NCI-H2029 treated with DMSO at 0.1 percent for 48 hours (cell line): ENCODE measurements at places on chromosomes 6 and 20.

- DNase-seq: no peak
Observed at GRCh38 chr6:129865013-129865412, 3.9 kb upstream of the TMEM244 start.

DNA sequence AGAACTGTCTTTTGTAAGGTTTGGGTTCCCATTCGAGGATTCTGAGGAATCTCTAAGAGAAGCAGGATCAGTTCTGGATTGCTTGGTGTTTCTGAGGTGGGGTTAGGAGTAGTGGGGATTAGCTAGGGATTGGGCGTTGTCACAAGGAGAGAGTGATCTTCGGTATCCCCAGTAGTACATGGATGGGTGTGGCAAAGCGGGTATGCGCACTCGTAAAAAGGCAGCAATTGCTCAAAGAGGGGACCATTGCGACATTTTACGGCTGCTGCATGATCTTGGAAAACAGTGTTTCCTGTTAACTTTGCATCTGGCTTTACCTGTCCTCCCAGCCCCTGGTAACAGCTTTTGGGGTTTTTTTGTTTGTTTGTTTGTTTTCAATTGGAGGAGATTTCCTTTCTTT, 9.7 kb upstream of the ZSCAN9 start:
- DNase-seq: no peak

DNA sequence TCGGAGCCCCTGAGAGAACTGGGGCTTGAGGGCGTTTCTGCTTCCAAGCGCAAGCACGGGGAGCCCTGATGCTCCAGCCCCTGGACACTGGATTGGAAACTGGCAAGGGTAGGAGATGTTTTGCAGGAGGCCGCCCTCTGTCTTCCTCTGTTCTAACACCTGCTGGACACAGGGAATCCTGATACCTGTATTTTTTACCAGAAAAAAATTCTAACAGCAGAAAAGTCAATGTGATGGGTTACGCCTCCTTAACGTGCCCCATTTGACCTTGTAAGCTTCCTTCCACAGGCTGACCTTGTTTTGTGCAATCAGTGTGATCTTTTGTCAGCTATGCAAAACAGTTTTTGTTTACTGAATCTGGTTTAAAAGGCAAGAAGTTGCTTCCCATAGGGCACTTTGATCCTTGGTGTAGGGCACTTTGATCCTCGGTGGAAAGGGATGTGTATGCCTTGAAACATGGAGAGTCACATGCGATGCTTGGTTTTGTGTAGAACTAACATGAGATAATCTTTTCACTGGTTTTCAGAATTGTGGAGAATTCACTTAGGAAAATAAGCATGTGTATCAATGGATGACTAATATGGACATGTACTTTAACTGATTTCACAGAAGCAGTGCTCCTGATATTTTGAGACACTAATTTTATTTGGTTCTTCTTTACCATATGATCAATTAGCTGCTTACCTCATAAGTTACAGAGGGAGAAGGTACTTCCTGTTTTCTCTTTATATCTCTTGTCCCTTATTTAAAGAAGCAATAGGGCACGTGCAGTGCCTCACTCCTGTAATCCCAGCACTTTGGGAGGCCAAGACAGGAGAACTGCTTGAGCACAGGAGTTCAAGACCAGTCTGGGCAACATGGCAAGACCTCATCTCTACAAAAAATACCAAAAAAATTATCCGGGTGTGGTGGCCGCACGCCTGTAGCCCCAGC, 59.9 kb upstream of the MAP3K4 start:
- no peak for DNase-seq

DNA sequence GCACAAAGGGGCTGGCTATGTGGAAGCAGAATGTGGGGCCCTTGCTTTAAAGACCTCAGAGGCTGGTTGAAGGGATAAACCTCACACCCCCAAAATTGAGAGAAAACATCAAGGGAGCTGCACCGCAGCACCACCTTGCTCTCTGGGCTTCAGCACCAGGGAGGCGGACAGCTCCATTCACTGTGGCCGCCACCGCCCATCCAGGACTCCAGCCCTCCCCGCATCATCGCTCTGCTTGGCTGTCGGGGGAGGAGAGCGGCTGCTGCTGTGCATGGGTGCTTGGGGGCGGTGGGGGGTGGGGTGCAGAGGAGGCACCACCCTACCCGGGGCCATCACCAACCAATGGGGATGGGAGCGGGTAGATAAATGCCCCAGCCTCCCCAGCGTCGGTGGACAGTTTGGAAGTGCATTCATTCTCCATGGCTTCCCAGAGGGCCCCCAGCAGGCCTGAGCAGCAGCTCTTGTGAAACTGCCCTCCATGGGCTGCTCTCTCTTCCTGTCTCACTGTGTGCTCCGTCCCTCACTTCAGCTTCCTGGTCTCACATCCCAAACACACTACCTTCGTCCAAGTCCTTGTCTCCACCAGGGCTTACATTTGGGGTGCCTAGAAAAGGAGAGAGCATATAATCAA, 75.7 kb upstream of the BHLHE23 start:
- DNase-seq: no peak

DNA sequence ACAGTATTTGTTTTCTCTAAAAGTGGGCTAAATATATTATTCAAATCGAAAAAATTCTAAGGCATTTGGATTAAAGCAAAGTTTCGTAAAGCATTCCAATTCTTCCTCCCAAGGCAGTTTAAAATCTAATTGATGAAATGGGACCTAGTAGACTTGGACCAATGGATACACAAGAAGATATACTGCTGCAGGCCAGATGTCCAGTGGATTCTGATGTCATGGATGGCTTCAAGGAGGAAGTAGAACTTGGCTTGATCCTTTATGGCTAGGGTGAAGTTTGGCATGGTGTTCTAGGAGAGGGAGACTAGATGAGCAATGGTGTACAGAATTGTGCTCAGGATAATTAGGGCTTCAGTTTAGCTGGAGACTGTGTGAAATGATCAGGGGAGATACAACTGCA, 559.5 kb upstream of the MMS22L start:
- no peak for DNase-seq

GRCh38 chr6:133645966-133646740, 242.8 kb upstream of the TCF21 start:
- DNase-seq: no peak

DNA sequence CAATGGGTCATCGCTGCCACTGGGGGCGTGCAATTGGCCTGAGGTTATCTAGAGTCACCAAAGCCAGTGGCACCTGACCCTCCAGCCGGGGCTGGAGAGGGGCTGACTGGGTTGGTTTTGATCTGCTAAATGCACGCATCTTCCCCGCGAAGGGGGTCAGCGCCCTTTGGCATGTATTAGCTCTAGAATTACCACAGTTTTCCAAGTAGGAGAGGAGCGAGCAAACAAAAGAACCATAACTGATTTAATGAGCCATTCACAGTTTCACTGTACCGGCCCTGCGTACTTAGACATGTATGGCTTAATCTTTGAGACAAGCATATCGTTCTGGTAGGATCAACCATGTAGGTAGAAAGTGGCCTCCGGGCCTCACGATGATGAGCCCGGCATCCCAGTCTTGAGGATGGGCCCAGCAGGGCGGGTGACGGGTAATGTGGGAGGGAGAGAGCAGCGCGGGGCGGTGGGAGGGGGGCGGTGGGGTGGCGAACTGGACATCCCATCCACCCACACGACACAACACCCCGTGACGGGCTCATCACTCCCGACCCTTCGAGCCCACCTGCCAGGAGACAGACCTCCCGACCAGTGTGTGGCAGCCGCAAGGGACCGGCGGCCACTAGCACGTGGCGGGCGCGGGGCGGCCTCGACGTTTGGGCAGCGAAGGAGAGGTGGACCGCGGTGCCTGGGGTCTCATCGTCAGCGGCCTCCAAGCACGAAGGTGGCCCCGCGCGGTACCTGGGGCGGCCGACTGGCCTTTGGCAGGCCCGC, 1957.5 kb upstream of the DEFB115 start:
- DNase-seq: no peak

DNA sequence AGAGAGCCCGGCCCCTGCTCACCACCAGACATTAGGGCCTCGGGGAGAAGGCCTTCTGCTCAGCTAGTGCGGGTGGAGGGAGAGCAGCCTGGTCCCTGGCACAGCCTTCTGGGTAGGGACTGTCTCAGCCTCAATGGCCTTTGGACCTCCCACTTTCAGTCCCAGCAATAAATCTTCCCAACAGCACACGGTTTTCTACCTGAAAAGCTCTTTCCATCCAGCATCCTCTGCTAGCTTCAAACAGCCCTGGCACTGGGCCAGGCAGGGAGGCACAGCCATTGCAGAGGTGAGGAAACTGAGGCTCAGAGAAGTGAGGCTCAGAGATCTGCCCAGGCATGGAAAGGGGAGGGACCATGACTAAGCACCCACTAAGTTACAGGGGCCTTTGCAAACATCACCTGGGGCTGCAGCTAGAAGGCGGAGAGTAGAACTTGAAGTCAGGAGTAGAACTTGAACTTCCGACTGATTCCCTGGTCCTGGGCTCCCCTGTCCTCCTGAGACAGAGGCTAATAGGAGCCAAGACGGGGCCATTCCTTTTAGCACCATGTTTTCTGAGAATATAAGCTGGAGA, 43.9 kb upstream of the NOL4L start:
- DNase-seq: no peak

DNA sequence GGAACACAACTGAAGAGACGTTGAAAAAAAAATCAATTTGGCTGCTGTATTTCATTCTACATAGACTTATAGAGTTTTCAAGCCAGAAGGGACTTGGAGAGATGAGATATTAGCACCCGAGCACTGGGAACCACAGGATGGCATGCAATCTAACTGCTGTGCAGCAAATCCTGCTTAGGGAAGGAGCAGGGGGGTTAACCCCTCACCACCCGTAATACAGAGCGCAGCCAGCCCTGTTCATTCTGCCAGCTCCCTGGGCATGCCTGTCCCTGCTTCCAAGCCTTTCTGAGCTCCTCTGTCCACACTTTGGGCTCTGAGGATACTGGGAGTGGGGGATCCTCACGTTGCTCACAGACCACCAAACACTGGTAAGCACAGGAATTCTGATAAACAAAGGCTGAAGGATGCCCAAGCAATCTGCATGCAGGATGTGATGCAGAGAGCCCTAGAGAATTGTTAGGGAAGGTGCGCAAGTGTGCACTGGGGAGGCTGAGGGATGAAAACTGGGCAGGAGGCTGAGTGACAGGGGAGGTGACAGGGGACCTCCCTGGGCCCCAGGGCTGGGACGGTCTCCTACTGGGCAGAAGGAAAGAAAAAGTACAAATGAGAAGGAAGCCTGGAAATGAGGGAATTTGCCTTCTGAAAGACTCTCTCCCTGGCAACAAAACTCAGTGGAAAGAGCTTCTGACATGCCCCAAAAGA, 34.0 kb downstream of the CPNE5 start:
- DNase-seq: no peak

DNA sequence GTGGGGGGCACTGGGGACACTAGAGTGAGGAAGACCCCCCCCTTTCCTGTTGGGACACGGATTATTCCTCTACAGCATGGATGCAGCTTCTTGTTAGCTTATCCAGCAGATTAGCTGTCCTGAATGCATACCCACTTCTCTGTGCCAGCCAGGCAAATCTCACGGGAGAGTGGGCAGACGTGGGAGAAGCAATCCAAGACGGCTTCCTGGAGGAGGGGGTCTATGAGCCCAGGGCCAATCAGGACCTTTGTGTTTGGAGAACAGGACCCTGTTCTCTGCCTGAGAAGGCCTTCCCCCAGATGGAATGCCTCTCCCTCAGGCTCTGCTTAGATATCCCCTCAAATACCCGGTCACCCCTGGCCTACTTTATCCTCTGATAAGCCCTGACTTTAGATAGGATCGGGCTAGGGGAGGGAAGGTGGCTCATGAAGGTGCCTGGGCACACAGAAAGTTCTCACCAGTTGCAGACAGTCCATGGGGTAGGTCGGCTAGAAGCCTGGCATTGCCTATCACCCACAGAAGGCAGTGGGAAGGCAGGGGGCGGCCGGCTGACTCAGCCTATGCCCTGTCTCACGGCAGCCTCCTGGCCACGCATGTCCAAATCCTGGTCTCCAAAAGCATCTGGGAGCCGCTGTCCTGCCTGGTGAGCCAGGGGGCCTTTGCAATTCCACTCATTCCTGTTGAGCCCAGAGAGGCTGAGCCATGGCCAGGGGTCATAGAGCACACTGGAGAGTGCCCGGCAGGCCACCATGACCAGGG, 34.7 kb downstream of the SUN5 start:
- DNase-seq: no peak

- no peak for DNase-seq
Observed at GRCh38 chr6:159299566-159299965, 130.4 kb downstream of the FNDC1 start.

- DNase-seq: no peak
Observed at GRCh38 chr6:38138374-38138773, 318.8 kb downstream of the ZFAND3 start.

GRCh38 chr6:74000666-74001490, 304.9 kb downstream of the CD109 start:
- no peak for DNase-seq

GRCh38 chr6:131920656-131921055, 30.5 kb downstream of the CCN2 start:
- no peak for DNase-seq

DNA sequence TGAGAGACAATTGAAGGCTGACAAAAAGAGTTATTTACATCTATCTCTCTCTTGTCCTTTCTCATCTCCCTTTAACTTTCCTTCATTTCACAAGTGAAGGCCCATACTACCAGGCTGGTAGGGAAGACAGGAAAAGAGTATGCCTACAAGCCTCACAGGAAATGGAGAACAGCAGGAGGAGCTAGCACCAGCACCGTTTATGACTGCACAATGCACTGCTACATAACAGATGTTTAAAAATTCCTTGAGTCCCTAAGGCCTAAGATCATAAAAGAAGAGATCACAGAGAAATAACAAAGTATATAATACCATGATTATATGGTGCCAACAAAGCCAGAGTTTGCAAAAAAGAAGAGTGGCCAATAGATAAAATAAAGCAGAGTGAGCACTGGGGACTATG, 194.8 kb downstream of the UNC5CL start:
- DNase-seq: no peak

DNA sequence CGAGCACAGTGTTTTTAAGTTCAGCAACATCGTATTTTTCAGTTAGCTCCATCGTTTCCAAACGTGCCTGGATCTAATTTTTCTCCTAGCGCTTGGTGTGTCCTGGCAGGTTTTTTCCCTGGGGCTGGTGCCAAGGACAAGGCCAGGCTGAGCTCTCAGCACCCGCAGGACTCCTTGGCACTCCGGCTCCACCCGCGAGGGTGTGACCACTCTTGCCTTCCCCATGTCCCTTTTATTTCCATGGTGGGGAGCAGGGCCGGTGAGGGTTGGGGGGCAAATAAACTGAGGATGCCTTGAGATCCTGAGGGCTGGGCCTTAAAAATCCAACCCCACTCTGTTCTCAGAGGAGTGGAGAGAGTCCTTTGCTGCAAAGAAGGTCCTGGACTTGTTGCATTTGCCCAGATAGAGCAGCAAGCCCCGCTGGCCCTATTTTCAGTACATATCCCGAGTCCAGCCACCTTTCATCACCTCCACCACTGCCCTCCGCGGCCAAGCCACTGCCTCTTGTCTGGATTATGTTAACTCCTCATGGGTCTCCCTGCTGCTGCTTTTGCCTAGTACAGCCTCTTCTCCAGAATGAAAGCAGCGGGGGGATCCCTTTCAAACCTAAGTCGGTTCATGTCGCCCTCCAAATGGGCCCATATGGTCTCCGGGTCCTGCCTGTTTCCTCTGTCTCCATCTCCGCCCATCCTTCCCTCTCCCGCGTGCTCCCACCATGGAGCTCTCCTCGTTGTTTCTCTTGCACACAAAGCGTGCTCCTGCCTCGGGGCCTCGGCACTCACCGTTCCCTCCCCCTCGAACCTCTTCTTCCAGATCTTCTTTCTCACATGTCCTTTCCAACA, 4.5 kb upstream of the RAB44 start:
- no peak for DNase-seq
